ENCODE measurements at places on chromosomes 5 and 9.

GRCh38 chr9:76877961-76878360 lies 28.0 kb downstream of the PRUNE2 start:
- DNase-seq, result no peak

- DNase-seq, result no peak
Measured at GRCh38 chr9:94664801-94665200, 25.5 kb upstream of the FBP1 start.

DNA sequence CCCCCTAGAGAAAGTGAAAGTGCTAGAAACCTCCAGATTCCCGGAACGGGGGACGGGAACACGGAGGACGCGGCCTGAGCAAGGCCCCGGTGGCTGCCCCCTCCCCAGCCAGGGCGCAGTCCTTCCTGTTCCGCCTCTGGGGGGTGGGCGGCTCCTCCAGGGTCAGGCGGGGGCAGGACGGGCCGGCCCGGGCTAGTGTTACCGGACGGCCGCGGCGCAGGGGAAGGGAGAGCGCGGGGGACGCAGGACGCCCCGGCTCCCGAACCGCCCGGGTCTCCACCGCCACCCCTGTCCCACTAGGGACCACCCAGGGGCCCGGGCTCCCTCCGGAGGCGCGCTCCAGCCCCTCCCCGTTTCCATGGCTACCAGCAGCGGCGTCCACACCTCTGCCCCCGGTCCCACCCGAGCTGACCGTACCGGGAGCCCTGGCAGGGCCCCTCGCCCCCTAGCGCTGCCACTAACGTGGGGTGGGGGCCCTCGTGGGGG lies 579 bp downstream of the SLC12A7 start:
- DNase-seq, result no peak

DNA sequence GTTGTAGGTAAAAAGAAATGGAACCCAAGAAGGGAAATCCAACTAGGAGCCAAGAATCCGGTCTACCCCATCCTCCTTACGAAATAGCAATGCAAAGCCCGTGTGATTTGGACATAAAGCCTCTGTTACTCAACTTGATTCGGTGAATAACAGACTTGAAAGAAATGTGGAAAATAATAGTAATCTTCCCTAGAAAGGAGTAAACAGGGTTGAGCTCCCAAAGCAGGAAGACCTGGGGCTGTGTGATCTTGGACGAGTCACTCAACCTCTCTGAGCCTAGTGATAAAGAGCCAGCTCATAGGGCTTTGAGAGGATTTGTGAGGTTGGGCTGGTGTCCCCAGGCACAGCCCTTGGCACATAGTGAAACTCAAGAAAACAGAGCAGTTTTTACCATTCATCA lies 42.7 kb upstream of the IL17B start:
- no peak for DNase-seq

DNA sequence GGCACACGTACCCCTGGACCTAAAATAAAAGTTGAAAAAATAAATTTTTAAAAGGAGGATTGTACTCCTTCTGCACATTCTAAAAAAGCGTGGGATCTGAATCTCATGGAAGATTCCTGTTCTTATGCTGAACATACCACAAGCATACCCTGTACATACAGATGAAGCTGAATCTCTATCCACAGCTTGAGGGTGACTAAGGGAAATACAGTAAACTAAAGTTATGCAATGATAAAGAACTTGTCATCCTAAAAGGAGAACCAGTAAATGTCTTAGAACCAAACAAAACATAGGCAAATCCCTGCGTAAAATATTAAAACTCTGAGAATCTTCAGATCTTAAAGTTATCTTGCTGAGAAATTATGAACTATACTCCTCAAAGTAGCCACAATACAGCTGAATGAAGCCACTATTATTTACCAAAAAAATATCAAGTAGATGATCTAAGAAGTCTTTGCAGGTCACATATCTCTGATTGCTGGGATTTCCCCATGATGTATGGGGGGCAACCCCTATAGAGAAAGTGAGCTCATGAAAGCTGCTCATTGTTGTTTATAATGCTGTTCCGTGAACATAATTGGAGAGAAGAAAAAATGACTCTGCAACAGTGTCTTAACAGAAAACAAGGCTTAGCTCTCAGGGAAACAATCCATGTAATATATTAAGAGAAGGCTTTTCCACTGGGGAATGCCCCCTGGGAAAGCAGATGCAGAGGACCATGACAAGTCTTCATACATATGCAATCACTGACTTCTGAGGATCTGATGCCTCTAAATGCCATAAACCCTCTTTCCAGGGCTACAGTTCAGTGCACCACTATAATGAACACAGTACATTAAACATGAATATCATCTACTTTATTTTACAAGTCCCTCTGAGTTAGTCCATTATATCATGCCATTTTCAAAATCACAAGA lies 210.1 kb downstream of the EPB41L4A start:
- no peak for DNase-seq

DNA sequence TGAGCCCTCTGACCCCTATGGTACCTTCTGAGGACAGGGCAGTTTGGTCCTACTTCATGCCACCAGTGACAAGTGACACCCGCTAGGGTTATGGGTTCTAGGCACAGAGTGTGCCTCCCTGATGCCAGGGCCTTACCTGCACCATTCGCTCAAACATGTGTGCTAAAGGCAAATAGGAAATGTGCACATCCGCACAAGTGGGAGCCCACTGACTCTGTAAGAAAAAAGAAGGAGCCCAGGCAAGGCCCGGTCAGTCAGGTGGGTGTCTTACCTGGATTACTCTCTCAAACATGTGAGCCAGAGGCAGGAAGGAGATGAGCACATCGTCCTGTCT lies 29.1 kb upstream of the MEIKIN start:
- DNase-seq, result no peak

- DNase-seq, result no peak
Measured at GRCh38 chr9:136568288-136569081, 22.6 kb upstream of the NOTCH1 start.

DNA sequence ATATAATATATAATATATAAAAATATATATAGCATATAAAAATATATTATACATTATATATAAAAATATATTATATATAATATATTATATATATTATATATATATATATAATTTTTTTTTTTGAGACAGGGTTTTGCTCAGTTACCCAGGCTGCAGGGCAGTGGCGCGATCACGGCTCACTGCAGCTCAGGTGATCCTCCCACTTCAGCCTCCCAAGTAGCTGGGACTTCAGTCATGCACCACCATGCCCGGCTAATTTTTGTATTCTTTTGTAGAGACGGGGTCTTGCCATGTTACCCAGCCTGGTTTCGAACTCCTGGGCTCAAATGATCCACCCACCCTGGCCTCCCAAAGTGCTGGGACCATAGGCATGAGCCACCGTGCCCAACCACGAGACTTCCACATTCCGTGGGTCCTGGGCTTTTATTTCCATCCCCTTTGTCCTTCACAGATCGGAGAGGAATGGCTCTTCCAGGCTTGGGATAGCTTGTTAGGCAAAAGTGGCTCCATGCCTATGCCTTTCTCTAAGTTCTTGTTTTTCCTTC lies 62.0 kb upstream of the IER5L start:
- DNase-seq, result no peak

- no peak for DNase-seq
Measured at GRCh38 chr5:179794171-179794570, 385 bp downstream of the LTC4S start.

- DNase-seq, result no peak
Measured at GRCh38 chr9:20662156-20662555, 21.9 kb upstream of the FOCAD start.

- DNase-seq, result no peak
Measured at GRCh38 chr9:72443855-72444254, 77.6 kb upstream of the TMC1 start.

DNA sequence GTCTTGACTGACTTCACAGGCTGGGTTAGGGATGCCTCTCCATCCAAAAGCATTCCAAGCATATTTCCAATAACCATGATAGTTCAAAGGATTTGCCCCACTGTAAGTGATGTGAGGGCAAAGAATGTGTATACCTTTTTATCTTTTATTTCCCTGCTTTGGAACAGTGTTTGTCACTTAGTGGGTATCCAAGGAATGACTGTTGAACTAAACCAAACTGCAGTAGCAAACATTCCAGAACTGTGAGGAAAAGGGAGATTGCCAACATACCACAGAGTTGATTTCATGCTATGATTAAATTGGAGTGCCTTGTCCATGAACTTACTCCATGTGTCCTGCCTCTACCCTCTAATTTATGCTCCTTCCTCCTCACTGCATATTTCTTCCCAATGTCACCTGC lies 400.0 kb downstream of the KIAA0825 start:
- DNase-seq, result no peak

- no peak for DNase-seq
Measured at GRCh38 chr5:32173267-32174010, 680 bp downstream of the GOLPH3 start.

DNA sequence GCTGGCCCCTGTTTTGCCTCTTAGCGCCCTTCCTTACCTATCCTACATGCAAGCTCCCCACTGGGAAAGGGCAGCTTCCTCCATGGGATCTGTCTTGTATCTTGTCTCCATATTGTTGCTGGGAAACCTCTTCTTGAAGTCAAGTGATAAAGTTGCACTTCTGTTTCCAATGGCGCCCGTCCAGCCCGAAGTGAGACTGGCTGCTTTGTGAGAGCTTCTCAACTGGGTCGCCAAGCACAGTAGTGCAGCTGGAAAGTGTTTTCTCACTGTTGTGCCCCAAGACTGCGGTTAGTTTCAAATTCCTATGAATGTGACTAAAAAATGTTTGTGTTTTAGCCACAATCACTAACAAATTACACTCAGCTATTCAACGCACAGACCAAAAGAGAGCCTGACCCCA lies 506.6 kb upstream of the MPDZ start:
- DNase-seq, result no peak

GRCh38 chr5:128673970-128674369 lies 135.9 kb upstream of the FBN2 start:
- DNase-seq, result no peak

GRCh38 chr5:105751908-105752307 lies 1918.8 kb downstream of the EFNA5 start:
- DNase-seq, result no peak

- DNase-seq, result no peak
Measured at GRCh38 chr5:148414833-148415232, 31.1 kb downstream of the FBXO38 start.

DNA sequence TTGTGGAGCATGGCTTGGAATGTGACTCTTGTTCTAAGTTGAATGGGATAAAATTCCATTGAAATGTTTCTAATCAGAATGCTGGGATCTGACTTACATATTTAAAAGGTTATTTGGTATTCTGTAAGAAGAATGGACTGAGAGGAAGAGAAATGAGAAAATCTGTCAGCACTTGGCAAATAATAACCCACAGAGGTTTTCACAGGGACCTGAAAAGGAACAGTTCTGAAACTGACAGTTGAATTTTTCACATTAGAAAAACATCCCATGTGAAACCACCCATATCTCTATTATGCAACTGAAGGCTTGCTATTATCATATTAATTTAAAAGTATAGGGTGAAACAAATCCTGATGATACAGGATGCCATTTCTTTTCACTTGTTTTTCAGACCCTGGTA lies 302.7 kb downstream of the EPB41L4A start:
- DNase-seq, result no peak

DNA sequence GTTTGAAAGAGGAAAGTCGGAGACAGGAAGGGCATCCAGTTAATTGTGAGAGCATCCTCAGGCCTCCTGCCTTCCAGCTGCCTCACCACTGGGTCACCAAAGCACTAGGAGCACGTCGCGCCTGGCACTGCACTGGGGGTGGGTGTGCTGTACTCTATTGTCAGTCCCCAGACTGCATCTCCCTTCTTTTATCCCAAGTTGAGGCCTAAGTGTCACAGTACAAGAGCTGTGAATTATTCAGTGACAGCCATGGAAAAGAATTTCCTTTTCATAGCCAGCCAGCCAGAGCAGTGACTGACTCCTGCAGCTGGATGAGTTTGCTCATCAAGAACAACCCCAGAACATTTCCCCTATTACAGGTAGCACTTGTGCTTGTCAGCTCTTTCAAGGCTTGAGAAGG lies 16.3 kb downstream of the CLTA start:
- no peak for DNase-seq

DNA sequence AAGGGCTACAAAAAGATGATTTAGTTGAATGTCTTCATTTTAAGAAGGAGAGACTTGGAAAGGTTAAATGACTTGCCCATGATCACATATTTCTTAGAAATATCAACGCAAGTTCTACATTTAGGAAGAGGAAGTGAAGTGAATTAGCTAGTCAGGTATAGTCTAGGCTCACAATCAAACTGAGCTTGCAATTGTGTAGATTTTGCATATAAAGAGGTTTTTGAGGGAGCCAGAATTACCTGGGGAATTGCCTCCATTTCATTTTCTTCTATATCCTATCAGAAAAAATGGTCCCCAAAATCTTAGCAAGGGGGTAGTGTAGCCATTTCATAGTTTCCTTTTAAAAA lies 71.3 kb downstream of the MFAP3 start:
- no peak for DNase-seq

- no peak for DNase-seq
Measured at GRCh38 chr9:9257999-9258498, 1354.8 kb downstream of the PTPRD start.

DNA sequence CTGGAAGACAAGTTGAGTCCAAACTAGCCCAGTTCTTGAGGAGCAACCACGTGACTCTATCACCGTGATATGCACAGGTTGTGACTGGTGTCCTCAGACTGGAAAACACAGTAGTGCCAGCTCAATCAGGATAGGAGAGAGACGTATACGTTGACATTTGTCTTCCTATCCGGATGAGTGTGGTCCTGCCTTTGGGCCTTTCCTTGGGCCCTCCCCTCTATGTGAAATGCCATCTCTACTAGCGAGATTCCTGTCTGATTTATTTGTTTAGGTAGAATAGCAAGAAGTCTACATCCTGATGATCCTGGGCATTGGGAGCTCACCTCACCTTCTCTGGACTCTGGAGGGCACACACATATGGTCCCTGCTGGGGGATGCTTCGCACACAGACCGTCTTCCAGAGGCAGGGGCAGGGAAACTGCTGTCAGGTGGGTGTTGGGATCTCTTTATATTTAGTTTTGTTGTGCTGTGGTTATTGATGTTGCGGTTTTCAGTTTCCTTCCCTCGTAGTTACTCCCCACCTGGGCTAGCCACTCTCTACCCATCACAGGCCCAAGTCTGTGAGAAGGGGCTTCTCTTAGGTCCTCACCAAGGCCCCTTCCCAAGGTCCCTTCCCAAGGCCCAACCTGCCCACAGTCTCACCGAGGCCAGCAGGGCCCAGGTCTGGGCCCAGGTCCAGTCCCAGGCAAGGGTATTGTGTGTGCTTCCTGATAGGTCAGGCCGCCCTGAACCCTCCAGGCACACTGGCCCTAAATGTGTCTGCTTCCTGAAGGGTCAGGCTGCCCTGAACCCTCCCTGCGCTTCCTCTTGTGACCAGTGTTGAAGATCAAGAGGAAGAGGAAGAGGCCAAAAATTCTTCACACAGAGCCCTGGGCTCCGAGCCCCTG lies 19.0 kb upstream of the SPINK4 start:
- DNase-seq, result no peak

- no peak for DNase-seq
Measured at GRCh38 chr5:61407706-61408270, 75.7 kb downstream of the ZSWIM6 start.
